ENCODE measurements at places on chromosomes 13 and 19.

DNA sequence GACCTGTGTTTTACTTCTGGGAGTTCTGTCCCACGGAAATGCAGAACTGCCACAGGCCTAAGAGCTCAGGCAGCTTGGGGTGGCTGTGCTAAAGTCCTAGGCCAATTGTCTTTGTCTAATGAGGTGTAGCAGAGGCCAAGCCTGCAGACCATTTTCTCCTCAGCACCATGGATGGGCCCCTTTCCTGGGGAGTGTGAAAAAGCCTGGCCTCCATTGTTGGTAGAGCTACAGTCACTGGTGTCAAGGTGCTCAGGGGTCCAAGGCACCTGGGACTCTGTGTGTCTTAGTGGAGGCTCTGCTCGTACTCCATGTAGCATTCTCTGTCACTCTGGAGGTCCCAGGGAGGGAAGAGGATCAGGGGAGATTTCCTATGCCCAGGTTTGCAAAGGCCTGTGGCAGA, 329.6 kb downstream of the SLITRK5 start:
- no peak for DNase-seq

DNA sequence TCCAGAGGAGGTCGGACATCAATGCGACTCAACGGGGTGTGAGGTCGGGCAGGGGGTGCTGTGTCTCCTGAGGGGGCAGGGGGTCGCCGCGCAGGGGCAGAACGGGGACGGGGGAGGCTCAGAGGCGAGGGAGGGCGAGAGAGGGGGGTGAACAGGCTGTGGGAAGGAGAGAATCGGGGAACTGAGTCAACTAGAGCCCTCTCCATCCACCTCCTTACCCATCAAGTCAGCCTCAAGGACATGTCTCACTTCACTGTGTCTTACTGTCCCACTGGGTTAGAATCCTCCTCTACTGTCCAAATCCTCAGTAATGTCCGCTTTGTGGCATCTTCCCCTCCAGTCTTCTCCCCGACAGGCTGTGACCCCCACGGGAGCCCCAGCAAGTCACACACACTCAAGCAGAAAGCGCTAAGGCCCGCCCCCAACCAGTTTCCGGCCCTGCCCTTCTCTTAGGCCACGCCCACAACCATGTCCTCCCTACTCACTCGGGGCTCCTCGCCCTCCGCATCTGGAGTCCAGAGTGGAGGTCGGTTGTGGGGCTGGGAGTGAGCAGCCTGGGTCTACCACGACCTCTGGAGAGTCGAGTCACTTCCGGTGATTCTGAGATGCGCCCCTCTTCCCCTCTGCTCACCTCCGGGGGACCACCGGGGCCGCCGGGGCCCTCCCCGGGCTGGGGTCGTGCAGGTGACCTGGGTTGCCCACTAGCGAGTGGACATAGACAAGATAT, 9.3 kb downstream of the PLEKHA4 start:
- peak; percentile 44 for DNase-seq

GRCh38 chr19:21474671-21475181, 30.7 kb upstream of the ZNF429 start:
- peak; percentile 52 for DNase-seq

DNA sequence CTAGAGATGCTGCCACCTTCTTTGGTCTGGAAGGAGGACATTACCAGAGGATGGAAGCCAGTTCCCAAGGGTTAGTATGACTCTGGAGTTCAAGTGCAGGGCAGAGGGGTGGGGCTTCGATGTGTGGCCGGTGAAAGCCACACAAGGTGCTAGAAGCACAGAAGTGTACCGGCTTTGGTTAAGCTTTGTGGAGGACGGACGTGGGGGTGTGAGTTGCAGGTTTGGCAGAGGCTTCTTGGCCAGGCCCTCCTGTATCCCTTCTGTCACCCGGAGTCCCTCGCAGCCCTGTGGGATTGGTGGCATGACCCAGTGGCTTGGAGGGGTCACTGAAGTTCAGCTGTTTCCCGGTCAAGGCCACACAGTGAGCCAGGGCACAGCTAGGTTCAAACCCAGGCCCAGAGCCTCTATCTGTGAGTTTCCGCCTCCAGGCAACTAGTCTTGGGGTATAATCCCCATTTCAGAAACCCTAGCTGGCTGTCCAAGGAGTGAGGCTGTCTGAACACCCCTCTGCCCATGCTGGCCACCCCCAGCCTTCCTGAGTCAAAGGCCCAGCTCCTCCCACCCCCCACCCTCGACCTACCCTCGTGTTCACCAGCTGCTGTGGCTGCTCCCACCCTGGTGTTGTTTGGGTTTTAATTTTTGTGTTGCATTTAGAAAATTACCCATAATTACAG, 4.6 kb upstream of the SSBP4 start:
- DNase-seq, result no peak

GRCh38 chr19:29520390-29520789, 5.4 kb upstream of the VSTM2B start:
- no peak for DNase-seq

GRCh38 chr13:39913928-39914327, 258.5 kb downstream of the COG6 start:
- DNase-seq, result no peak

GRCh38 chr13:84705982-84706710, 823.9 kb upstream of the SLITRK1 start:
- no peak for DNase-seq

DNA sequence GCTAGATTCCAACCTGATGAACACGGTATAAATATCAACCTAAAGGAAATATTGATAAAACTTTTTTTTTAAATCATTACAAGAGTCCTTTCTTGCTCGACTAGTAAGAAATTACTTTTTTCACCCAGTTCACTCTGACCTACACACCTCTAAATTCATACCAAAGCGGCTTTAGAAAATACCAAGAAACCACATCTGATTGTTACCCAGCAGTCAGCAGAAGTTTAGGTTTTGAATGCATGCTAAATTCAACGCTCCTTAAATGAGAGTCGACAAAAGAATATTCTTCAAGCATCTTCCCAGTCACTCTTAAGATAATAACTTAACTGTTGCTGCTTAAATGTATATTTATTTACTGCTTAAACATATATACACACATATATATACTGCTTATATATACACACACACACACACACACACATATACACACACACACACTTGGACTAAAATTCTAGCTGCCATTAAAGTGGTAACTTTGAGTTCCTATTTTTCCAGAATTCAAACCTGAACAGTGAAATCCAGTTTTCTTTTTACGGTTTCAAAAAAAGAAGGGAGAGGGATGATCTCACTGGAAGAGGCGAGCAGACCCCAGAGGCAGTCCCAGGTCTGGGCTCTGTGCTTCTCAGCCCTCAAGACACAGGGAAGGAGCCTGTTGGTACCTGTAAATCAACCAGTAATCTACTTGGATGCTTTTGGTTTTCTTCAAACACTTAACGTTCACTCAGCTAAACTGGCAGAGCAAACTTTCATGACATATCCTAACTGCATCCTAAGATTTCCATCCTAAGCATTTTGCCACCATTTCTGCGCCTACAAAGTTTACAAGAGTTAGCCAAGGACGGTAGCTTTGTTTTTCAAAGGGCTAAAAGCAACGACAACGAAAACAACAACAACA, 1.7 kb downstream of the STK24 start:
- DNase-seq, result no peak

- no peak for DNase-seq
Measured at GRCh38 chr13:99367106-99367616, 60.0 kb upstream of the GPR183 start.

GRCh38 chr19:35425682-35426081, 22.4 kb upstream of the FFAR2 start:
- no peak for DNase-seq

GRCh38 chr13:20666948-20667347, 36.6 kb upstream of the IL17D start:
- no peak for DNase-seq

GRCh38 chr13:112932971-112933370, 36.0 kb upstream of the MCF2L start:
- no peak for DNase-seq

GRCh38 chr13:95552539-95553441, at the start of gene CLDN10:
TSS of gene CLDN10 (plus strand) at chr13:95552720. CDS start at chr13:95552754, 34 bp downstream.
- no peak for DNase-seq

DNA sequence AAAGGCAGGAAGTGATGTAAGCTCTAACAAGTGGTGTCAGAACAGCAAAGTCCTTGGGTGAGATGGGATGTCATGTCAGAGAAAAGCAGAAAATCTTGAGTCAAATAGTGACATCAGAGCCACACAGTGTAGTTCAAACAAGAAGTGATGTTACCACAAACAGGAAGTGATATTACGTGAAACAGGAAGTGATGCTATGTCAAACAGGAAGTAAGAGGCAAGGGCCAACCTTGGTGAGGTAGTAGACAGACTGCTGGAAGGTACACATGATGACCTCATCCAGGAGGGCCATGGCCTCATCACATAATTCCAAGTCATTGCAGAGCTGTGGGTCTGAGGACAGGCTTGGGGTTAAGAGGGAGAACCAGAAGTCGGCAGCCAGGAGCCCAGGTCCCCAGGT, 7.0 kb upstream of the MAMSTR start:
- no peak for DNase-seq

DNA sequence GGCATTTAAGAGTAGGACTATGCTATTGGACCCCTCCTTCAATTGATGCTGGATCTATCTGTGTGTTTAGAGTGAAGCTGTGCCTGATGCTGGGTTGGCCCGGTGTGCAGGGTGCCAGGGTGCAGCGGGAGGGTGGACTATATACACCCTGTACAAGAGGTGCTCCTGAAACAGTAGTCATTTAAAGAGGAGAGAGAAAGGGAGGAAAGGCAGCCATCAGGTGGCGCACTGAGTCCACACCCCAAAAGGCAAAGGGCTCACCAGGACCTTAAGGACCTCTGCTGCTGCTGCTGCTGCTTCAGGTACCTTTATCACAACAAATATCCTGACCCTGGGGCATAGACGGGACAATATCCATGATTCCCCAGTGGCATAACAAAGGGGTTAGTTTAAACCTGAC, 39.4 kb downstream of the ZNF136 start:
- peak; percentile 44 for DNase-seq

GRCh38 chr13:20114066-20114610, 46.7 kb downstream of the GJA3 start:
- DNase-seq, result no peak

DNA sequence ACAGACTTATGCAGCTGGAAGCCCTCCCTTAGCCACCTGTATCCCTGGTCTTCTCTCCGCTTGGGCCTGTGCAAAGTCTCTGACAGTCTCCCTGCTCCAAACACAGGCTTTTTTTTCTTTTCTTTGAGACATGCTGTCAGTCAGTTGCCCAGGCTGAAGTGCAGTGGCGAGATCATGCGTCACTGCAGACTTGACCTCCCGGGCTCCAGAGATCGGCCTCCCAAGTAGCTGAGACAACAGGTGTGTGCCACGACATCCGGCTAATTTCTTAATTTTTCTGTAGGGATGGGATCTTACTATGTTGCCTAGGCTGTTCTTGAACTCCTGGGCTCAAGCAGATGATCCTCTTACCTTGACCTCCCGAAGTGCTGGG, 1.6 kb downstream of the MZF1 start:
- DNase-seq, result no peak

DNA sequence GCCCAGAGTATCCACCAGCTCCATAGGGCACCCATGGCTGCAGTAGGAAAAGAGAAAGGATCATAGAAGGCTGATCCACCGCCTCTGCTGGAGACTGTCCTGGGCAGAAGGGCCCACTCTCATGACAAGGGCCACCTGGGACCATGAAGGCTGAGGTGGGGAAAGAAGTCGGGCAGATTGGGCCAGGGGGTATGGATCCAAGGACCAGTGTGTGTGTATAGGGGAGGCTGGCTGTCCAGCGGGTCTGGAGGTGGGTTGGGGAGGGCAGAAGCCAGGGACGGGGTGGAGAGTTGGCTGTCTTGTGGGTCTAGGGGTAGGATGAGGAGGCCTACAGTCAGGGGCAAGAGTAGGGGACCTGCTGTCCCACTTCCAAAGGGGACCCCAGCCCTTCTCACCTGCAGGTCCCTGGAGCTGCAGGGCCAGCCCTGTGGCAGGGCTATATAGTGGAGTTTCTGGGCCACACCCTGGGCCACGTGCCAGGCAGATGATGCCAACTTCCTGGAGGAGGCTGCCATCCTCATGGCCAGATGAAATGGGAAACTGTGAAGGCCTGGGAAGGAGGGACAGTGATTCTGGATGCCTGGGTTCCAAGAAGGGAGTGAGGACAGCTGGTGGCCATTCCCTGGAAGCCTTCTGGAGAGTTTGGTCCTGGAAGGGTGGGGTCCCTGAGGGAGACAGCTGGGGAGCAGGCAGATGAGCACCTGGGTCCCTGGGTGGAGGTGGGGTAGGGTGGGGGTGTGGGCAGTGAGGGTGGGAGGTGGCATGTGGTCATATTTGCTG, at the start of gene FCGBP:
Gene FCGBP, minus strand, starts transcription at position 51 of the 780 bp plus-strand sequence.
- no peak for DNase-seq

GRCh38 chr13:106423530-106423929, 111.9 kb downstream of the EFNB2 start:
- DNase-seq, result no peak

- no peak for DNase-seq
Measured at GRCh38 chr19:5196832-5197231, 143.8 kb downstream of the PTPRS start.

- no peak for DNase-seq
Measured at GRCh38 chr13:25800523-25800922, 251.3 kb downstream of the SHISA2 start.

- no peak for DNase-seq
Measured at GRCh38 chr13:38743466-38743865, 56.6 kb downstream of the FREM2 start.

GRCh38 chr19:2240881-2241760, 4.5 kb downstream of the SF3A2 start:
- no peak for DNase-seq

DNA sequence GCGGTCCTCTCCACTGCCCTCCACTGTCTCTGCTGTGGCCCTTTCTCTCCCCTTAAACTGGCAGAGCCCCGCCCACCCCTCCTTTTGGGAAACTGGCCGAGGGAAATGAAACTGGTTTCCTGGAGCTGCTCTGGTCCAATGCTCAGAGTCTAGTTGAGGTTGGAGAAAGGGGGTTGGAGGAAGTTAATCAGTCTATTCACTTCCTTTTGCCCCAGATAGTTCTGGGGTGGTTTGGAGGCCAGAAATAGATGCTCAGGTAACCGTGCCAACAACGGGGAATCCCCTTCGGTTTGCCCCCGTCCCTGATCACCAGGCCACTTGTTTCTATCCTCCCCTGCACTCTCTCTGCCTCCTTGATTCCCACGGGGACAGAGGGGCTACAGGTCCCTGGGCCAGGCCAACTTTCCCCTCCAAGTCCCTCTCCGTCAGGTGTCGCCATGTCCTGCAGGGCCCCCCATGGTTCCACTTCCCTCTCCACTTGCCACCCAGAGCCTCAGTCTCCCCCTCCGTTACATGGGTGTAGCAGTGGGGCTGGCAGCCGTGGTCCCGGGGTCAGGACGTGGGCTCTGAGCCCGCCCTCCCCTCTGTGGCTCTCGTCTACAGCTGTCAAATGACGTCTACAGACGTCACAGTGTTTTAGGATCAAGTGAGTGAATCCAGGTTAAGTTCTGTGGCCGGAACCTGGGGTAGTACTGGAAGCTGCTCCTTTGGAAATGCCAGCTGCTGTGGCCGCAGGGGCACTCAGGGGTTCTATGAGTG, at the start of gene IL4I1:
Gene IL4I1, minus strand, starts transcription at position 25 of the 759 bp plus-strand sequence. CDS start 727 bp downstream, outside the sequence.
- peak; percentile 20 for DNase-seq
